Nephron progenitor cell (in vitro differentiated cells): ENCODE measurements at places on chromosomes 11 and 22.

- peaks cover 26% of the 10 kb centered on the region for H3K36me3 ChIP-seq
- no peak overlapping the region for H3K27ac ChIP-seq
- H3K27me3 ChIP-seq = no peaks in the 10 kb centered on the region
- no peak for DNase-seq
- peaks cover 49% of the 10 kb centered on the region for H3K4me1 ChIP-seq
Measured at GRCh38 chr22:46727813-46728364, 10.2 kb downstream of the CERK start.

DNA sequence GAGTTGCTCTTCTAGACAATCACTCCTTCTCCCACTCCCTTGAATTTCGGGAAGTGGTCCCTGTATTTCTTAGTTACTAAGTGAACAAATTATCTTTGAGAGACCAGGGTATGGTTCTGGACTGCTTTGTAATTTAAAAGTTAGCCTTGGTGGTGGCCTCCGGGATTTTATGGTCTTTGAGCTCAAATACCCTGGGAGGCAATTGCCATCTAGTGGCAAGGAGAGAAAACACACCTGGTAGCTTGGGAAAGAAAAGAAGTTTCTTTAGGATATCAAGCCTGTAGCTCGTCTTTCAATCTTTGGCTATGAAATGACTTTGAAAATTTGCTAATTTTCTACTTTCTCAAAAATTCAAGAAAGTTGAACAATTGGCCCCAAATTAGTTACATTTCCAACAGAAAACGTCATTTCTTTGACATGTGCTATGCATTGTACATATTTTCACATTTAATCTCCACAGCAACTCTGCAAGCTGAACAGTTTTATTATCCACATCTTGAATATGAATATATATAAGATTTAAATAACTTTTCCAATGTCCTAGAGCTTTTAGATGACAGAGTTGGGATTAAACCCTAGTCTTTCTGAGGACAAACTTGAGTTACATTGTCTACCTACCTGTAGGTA, 39.1 kb downstream of the MMP27 start:
- H3K27me3 ChIP-seq = peaks cover 3% of the 10 kb centered on the region
- H3K4me1 ChIP-seq = no peaks in the 10 kb centered on the region
- H3K36me3 ChIP-seq = no peaks in the 10 kb centered on the region
- no peak overlapping the region for H3K4me3 ChIP-seq
- peak; percentile 19 for DNase-seq

DNA sequence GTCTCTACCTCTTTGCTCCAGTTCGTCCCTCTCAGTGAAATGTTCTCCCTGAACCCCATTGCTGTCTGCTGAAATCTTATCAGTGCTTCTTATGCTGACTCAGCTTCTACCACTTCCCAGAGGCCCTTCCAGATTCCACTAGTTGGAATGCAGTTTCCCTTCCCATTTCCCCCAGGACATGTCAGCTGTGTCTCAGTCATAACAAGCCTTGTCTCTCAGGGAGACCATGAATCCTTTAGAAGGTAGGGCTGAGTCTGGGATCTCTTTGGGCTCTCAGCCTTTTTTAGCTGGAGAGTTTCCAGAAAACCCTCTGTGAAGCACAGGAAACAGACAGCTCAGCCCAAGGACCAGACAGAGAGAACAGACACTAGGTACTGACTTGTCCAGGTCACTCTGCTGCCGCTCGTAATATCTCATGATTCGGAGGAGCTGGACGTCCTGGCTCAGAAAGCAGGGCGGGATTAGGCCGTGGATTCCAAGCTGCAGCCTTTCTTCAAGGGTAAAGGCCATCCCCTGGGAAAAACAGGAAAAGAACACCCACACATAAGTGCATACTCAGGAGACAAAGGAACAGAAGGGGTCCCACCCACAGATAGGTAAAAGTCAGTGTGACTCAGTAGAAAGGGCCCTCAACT, 113.0 kb downstream of the ME3 start:
- DNase-seq = no peak
- peaks cover 5% of the 10 kb centered on the region for H3K36me3 ChIP-seq
- no peak overlapping the region for H3K4me3 ChIP-seq

DNA sequence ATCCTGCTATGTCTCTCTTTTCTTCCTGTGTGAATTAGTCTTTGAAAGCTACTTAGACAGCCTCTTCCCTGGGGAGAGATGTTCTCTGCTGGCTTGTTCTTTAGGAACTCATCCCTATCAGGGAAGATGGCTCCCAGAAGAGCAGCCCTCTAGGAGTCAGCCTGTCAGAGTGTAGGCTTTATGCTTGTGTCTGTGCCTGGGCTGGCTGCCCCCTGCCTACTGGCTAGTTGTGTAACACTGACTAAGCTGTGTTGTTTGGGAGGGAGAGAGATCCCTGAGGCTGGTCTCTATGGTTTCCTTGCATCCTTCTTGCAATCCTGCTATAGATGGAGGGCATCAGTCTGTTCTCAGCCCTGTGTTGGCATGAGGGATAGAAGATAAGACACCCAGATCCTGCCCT, 112.2 kb downstream of the STIM1 start:
- no peak overlapping the region for H3K27ac ChIP-seq
- H3K27me3 ChIP-seq = no peaks in the 10 kb centered on the region
- no peaks in the 10 kb centered on the region for H3K36me3 ChIP-seq
- DNase-seq = no peak
- H3K4me1 ChIP-seq = peaks cover 15% of the 10 kb centered on the region
